ENCODE measurements at places on chromosomes 6 and 20. TPM values are rescaled to one million over a fixed set of nuclear protein-coding genes. Genes with fewer than 3 reads are reported as not detected.

DNA sequence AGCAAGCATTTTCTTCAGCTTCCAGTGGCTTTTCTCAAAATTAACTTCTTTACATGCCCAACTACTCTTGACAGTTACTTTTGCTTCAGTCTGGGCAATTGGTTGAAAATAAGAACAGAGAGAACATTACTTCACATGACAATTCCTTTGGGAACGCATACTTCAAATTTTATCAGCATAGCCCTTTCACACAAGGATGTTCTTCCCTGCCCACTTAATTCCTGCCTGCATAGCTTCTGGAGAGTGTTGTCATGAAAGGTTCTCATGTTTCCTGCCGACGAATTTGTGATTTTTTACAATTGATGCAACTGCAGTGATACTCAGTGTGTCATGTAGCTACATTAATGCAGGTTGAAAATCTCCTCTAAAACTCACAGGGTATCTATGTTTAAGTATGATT lies 22.0 kb upstream of the SNRNP48 start:
- H3K27me3 ChIP-seq = no peaks in the 10 kb centered on the region
- H3K27ac ChIP-seq = no peak overlapping the region
- DNase-seq = no peak

DNA sequence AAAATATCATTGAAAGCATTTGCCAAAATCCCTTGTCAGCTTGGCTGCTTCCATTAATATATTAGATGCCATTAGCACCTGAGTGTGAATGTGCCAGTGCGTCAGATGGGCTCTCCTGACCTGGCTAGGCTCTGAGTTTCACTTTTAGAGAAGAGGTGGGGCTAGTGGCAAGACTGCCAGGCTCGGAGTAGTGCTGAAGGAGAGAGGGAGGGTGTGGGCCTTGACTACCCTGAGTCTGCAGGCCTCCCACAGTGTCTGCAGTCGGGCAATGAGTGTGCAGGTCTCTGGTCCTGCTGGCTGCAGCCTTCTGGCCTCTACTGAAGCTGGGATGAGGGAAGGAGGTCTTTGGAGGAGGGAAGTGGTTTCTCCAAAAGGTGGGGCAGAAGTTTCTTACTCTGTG lies 34.6 kb upstream of the PNPLA1 start:
- no peak overlapping the region for H3K4me3 ChIP-seq
- H3K27me3 ChIP-seq = no peaks in the 10 kb centered on the region
- H3K4me1 ChIP-seq = no peaks in the 10 kb centered on the region
- no peak for DNase-seq
- H3K27ac ChIP-seq = no peak overlapping the region

Gene SIRPD
- polyA plus RNA-seq = not detected

- H3K27ac ChIP-seq = no peak overlapping the region
- no peaks in the 10 kb centered on the region for H3K27me3 ChIP-seq
- no peak overlapping the region for H3K4me3 ChIP-seq
- H3K4me1 ChIP-seq = no peaks in the 10 kb centered on the region
These were observed 123.5 kb upstream of the CST7 start for GRCh38 chr20:24825591-24825990.

DNA sequence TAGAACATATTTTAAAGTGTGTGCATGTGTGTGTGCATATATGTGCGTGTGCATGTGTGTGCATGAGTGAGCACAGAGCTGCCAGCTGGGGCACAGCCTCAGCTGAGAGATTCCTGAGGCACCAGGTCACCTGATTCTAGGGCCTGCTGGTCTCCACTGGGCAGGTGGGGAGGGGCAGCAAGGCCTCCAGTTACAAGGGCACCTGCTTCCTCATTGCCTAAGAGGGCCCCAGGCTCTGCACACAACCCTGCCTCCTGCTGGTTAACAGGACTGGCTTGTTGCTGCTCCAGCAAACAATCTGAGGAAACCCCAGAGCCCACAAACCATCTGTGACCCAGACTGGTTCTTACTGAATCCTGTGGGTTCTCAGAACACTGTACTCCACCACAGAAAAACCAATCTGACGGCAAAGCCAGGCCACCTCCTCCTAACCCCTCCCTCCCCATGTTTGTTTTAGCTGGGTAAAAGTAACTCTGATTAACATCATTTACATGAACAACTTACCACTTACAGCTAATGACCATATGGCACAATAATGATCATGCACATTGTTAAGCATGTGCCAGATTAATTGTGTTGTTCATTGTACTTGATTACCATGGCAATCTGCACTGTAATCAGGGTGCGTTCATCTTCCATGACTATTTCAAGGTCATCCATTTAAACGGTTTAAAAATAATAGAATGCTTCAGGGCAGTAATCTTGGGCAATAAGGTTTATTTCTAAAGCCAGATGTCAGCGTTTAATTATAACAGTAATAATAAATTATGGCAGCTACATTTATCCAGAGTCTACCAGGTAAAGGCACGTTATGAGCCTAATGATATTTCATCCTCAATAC lies 23.1 kb upstream of the UBE2J1 start:
- H3K36me3 ChIP-seq = no peaks in the 10 kb centered on the region
- H3K4me3 ChIP-seq = no peak overlapping the region
- peaks cover 4% of the 10 kb centered on the region for H3K4me1 ChIP-seq
- DNase-seq = peak; percentile 82

GRCh38 chr6:111950661-111951496 lies 77.6 kb upstream of the FYN start:
- no peak overlapping the region for H3K4me3 ChIP-seq
- H3K27me3 ChIP-seq = no peaks in the 10 kb centered on the region
- no peak for DNase-seq
- H3K27ac ChIP-seq = no peak overlapping the region
- H3K4me1 ChIP-seq = no peaks in the 10 kb centered on the region

Gene DXO
- 30.5 TPM for polyA plus RNA-seq
